Caudate nucleus (tissue), 63 donors: ENCODE measurements at places on chromosomes 6 and 20.

- DNase-seq: no peak
Observed at GRCh38 chr6:11416936-11417576, 120.5 kb upstream of the TMEM170B start.

DNA sequence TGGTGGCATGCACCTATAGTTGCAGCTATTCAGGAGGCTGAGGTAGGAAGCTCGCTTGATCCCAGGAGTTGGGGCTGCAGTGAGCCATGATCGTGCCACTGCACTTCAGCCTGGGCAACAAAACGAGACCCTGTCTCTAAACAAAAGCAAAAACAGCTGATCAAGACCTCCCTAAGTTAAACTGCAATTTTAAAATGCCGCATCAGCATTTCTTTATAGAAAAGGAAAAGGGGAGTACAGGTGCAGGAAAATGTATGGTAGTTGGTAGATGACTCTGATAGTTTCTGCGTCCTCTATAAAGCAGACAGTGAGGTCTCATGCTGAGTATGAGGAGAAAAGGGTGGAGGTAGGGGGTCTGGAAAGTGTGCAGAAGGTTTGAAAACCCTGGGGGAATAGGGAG, 8.9 kb upstream of the TBCC start:
- no peak for DNase-seq

DNA sequence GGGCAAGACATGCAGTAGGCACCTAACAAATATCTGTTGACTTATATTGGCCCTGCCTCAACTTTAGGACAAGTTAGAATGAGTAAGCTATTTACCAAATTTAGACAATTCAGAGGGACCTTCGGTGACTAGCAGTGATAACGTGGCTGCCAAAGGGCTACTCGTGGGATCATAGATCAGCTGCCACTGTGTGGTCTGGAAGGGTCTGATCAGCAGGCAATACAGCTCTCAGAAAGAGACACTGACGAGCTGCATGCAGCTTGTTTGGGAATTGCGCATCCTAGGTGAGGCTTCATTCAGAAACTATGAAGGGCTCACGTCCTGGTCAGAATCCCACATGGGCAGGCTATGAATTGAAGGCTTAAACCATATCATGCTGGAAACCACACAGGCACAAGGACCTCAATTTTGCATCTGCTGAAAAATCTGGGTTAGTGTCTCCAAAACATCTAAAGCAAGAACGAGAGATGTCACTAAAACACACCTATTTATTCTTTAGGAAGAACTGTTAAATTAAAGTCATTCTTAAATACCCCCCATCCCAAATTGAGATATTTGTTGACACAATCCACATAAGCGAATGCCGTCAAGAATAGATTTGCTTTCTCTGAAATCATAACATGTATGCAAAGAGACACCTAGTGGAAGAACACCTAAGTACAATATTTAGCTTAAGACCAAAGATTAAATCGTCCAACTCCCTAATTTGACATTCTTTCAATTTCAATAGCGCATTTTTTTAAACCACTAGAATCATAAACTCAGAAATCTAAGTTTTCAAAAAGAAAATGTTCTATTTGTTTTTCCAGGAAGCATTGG, 79.6 kb downstream of the IPCEF1 start:
- DNase-seq: no peak

DNA sequence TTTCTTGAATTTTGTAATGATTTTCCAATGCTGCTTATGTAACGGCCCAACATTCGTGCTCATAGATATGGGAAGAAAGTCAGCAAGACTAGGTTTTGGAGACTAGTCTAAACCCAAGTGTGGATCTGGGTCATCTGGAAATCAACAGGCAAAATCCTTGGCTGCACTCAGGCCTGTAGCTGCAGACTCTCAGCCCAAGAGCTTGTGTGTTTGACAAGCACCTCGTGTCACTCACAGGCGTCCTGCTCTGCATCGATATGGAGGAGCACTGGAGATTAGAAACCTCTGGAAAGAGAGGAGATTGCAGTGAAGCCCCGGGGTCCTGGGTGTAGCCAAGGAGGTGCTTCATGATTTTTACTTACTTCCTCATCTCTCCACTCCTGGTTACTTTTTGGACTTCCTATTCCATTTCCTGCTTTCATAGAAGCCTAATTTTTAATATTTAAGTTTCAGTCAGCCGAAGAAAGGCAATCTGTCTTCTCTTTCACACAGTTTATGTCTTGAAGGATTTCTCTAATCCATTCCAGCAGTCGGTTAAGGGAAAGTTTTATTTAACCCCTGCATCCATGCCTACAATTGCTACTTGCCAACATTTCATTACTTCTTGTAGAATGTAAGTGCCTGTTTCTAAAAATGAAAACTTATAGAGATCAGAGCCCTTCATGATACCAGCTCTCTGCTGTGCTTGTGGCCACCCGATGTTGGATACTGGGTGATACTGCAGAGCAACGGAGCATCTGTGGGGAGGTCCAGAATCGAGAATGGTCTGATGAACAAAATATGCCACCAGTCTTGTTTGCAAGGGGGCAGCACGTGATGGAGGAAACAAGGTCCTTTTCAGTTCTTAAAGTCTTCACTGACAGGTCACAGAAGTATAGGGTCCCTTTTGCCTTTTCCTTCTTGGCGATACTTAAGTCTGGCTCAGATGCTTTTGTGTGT, 296.3 kb downstream of the QKI start:
- no peak for DNase-seq

DNA sequence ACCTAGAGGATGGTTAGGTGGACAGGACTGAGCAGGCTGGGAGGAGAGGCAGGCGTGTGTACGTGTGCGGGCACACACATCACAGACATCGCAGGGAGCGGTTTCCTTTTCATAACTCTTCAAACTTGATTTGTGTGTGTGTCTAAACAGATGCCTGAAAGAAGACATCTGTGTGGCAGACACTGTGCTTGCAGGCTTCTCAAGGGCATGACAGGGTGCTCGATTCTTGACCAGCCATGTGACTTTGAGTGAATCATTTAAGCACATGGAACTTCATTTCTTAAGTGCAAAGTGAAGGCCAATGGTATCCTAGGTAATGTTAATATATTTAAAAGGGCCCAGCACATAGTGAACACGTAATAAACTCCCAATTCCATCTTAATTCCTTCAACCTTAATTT, 186.5 kb downstream of the SCP2D1 start:
- DNase-seq: no peak

DNA sequence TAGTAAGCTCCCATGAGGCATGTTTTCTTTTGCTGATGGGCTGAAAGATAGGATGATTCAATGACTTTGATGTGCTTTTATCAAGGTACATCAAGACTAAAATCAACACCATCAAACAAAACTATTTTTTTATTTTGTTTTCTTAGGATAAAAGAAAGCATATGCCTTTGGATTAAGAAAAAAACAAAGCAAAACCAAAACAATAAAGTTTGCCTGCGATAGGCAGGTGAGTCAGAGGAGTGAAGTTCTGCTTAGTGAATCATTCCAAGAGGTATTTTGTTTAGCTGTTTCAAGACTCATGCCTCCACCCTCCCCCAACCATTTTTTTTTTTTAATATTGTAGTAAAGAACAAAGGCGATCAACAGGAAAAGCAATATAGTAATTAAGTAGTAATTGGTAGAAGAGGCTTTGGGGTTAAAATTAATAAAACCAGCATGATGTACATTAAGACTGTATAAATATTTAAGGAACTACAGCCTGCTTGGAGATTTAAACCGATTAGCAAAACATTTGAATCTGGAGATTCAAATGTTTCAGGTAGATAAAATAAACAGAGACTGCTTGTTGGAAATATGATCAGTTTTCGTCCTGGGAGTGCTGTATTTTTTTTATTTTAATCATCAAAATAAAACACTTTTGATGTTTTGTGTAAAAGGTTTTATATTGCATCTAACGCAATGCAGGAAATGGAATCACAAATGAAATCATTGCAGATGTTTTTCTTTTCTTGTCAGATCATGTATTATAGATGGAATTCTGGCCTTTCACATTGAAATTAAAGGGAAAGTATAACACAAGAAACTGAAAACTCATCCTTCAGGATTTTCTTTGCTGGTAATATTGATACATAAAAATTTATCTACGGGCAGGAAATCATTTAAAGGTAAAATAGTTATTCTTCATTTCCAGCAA, 482.3 kb upstream of the MANEA start:
- DNase-seq: no peak

DNA sequence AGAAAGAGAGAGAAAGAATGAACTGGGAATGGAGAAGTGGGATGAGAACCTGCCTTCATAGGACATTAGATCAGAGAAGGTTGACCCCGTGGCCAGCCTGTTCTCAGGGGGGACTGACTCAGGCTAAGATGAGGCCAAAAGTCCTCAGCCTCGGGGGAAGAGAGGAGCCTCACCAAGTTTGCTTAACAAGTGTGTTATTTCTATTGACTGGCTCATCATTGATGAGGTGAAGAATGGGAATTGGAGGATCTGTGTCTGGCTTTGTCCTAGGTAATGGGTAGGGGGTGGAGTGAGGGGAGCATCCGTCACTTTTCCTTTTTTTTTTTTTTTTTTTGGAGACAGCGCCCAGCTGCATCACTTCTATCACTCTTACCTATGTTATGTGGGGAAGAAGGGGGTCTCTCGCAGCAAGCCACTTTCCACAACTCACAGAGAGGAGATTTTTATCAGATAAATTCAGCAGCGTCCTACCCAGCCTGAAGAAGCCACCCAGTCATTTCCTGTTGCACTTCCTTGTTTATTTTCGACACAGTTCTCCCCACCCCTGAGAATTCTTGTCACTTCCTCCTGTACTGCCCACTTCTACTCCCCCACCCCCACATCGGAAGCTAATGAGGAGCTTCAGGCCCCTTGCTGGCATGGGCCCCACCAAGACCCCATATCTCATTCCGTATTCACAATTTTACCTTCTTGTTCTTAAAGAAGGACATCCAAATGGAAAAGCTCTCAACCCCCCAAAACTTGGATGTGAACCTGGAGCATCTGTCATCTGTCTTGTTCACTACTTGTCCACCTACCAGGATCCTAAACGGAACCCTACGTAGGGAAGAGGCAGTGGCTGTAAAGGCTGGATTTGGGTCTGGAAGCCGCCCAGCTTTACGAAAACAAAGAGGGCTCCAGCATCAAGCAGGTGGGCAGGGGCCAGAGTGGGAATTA, 2.8 kb upstream of the RNASET2 start:
- no peak for DNase-seq

DNA sequence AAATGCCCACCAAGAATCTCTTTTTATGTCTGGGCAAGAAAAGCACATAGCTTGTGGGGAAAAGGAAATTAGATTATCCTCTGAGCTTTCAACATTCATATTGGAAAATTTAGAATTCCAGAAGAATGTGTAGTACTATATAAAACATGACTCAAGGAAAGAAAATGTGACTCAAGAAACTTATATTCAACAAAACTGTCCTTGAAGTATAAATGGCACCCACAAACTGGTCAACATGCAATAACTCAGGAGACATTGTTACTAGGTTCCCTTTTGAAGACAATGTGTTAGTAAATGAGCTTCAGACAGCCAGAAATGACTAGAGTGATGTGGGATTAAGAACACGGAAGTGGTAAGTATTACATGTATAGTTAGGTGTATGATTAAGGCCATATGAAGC, 26.1 kb upstream of the TINAG start:
- DNase-seq: no peak

- DNase-seq: no peak
Observed at GRCh38 chr20:9110365-9110764, 41.5 kb downstream of the PLCB4 start.

- no peak for DNase-seq
Observed at GRCh38 chr6:514396-514978, 122.9 kb downstream of the IRF4 start.

DNA sequence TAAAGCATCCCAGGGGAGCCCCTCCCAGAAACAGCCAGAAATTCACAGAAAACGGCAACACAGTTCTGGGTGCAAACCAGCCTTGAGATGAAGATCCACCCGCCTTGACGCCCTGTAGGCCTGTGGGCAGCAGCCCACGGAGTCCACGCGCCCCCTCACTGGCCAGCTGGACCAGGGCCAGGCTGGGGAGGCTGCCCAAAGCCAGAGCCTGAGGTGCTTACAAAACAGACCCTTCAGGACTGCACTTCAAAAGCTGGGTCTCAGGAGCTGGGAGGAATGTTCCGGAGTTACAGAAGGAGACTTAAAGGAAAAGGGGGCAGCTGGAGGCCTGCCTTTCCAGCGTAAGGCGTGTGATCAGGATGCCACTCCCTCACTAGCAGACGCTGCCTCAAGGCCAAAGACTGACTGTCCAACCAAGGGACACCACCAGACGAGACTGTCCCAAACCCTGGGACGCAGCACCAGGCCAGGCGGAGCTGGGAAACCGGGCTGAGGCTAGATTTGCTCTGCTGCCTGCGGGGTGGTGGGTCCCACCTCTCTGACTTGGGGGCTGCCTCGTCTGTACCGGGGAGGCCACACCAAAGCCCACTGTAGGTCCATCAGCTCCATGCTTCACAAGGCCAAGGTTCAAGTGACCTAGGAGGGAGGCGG, 48.1 kb downstream of the RRBP1 start:
- DNase-seq: no peak

DNA sequence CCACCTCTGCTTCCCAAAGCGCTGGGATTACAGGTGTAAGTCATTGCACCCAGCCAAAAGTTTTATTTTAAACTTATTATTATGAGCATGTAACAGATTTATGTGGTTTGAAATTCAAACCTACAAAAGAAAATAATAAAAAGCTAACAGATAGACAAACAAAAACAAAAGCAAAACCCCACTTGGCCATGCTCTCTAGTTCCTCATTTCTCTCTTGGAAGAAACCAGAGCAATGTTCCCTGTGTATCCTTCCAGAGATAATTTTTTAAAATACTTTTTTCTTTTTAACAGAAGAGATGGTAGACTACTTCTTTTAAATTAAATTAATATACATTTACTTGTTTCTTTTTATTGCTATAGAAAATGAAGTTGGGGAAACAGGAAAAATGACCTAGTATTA, 28.0 kb upstream of the SLC17A3 start:
- DNase-seq: no peak

DNA sequence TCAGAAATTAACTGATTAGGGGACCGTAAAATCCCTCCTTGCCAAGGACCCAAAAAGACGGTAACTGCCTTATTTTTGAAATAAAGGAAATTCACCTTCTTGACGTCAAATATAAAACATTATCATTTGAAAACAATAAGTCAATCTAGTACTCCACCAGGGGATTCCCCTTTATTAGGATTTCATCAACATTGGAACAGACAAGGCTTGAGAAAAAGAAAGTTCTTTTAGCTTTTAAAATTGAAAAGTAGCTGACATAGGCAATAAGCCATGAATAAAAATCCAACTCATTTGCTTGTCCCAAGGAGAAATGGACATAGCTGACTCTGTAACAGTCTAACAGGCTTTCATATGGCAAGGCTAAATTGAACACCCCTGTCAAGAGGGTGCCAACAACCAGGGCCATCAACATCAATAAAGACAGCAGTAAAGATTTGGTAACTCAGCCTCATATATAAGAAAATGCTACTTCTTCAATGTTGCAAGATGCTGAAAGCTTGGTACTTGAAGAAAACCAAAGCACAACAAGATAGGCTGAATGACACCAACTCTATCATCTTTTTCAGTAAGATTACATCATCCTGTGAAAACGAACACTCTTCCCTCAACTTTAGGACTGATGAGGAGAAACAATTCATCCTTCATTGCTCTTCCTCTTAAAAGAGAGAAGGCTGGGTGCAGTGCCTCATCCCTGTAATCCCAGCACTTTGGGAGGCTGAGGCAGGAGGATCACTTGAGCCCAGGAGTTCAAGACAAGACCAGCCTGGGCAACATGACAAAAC, 121.0 kb upstream of the PRDM1 start:
- no peak for DNase-seq
